ENCODE measurements at places on chromosomes 12 and 14.

DNA sequence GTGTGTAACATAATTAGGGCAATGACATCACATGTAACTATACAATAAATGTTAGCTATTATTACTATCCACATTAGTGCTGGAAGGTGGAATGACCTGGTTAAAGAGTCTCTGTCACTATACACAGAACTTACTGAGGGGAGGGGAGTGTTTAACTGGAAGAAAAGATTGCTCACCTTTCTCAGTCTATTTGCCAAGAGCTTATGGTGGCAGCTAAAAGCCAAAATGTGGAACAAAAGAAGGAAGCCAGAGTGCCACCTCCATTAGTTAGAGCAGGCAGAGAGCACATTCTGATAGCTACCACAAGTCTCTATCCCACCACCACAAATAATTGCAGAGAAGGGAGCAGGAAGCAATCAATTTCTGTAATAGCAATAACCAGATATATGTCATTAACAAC is 124.4 kb downstream of the MED13L start:
- DNase-seq = no peak

DNA sequence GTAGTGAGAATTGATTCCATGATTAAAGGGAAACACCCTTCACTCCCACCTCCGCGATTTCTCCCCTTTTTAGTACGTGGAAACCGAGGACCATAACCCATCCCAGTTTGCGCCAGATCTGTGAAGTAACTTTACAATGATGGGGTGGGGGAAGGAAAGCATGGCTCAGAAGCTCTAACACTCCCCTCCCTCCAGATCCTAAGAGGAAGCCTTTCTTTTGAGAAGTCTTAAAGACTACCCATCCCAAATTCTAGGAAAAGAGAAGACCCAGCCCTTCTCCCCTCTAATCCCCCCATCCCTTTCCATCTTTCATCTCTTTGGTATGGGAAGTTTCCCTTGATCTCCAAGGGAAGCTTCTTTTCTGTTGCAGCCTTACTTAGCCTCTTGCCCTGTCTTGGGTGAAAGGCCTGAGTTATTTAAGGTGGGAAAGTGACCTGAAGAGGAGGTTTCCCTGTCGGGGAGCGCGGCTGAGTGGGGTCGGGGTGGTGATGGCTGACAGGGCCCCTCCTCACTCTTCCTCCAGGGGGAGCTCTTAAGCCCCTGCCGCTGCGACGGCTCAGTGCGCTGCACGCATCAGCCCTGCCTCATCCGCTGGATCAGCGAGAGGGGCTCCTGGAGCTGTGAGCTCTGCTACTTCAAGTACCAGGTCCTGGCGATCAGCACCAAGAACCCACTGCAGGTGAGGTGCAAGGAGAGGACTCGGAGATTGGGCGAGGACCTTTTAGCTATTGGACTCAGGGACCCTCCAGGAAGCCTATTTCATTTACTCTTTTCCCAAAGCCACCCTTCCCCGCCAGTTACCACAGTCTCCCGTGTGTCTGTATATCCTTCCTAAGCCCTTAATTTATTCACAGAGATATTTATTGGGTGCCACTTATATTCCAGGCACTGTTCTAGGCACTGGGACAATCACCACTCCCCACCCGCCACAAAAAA is 1.8 kb downstream of the MARCHF9 start:
- peak; percentile 86 for DNase-seq

DNA sequence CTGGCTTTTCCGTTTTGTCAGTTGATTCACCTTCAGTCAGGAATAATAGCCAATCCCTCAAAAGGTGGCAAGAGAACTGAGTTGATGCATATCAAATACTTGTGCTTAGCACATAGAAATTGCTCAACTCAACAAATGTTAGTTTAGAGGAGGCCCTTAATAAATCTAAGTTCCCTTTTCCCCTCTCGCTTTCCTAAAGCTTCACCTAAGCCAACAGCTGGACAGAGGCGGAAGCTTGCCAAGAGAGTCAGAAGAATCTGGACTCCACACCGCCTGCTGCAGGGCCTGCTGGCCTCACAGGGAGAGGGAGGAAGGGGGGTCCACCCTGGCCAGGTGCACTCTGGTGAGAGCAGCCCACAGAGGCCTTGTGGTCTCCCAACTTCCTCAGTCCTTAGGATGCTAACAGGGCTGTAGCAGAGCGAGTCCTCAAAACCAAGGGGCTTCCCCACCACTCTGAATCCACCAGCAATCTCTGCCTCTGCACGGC is 213.1 kb downstream of the CHST11 start:
- no peak for DNase-seq

DNA sequence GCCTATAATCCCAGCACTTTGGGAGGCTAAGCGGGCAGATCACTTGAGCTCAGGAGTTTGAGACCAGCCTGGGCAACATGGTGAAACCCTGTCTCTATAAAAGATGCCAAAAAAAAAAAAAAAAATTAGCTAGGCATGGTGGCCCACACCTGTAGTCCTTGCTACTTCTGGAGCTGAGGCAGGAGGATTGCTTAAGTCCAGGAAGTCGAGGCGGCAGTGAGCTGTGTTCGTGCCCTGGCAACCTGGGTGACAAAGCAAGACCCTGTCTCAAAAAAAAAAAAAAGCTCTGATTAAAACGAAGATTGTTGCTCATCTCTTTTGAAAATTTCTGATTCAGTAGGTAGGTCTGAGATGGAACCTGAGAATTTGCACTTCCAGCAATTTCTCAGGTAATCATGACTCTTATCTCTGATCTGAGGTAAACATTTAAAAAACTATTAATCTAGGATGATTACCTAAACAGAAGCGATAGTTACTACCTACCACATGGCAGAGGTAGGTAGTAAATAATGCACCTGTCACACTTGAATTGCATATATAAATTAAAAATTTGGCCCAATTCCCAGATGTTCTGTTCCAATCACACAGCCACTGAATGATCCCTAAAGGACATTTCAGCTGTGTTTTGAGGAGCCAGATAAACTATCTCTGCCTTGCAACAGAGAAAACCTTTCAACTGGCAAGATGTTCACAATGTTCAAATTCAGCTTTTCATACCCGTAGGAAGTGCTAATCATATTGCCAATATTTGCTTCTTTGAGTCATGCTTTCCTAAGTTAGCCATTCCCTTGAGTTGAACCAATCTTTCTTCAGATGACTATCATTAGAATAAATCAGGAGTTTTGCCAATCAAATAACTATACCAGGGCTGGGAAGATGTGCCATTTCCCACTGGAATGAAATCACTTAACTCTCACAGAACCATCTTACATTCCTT is 4.2 kb upstream of the TEP1 start:
- no peak for DNase-seq

- no peak for DNase-seq
Observed at GRCh38 chr12:128920468-128920867, 67.2 kb downstream of the GLT1D1 start.

DNA sequence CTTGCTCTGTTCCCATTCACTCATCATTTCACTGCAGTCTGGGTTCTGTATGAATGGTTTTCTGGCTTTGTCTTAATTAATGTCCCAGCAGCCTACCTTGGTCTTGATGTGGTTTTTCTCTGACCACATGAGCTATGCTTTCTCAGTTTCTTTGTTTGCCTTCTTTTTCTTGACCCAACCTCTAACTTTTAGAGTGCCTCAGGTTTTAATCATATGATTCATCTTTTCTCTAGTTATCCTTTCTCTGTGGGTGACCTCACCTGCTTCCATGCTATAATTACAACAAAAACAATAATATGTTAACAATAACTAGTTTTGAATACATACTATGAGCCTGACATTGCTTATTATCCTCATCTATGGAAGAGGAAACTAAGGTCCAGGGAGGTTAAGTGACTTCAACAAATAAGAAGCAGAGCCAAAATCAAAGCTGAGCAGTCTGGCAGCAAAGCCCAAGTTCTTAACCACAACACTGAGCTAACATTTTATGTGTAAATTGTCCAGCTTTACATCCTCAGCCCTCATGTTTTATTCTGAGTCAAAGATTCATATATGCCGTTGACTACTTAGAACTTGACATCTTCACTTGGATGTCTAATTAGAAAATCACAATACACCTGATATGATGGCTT is 4.7 kb upstream of the EPYC start:
- no peak for DNase-seq

- no peak for DNase-seq
Observed at GRCh38 chr12:20472102-20472782, 103.9 kb downstream of the PDE3A start.

GRCh38 chr14:94305620-94306019 is 12.6 kb upstream of the SERPINA10 start:
- no peak for DNase-seq

DNA sequence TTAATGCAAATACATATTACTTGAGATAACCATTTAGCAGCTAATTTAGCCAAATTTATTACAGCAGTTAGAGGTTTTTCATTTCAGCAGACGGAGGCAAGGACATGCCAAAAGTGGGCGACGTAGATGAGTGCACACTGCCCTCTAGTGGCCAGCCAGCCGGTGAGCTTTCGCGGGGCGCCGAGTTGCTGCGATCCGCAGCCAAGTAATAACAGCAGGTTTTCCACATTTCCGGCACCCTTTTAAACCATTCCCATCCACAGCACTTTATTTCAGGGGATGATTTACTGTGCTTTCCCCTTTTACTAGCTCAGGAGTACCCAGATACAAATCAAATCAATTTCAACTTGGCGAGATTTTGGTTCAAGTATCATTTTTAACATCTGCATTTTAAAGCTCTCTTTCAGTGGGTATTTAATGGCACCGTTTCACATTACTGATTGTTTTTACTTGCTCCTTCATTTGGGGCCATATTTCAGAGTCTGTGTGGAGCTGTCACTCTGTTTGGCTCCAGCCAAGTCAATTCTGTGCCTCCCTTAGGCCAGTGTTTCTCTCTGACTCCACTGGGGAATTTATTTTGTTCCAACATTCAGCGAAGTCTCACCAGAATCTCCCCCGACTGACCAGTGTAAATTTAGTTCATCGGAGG is 158.0 kb downstream of the EGLN3 start:
- peak; percentile 88 for DNase-seq

DNA sequence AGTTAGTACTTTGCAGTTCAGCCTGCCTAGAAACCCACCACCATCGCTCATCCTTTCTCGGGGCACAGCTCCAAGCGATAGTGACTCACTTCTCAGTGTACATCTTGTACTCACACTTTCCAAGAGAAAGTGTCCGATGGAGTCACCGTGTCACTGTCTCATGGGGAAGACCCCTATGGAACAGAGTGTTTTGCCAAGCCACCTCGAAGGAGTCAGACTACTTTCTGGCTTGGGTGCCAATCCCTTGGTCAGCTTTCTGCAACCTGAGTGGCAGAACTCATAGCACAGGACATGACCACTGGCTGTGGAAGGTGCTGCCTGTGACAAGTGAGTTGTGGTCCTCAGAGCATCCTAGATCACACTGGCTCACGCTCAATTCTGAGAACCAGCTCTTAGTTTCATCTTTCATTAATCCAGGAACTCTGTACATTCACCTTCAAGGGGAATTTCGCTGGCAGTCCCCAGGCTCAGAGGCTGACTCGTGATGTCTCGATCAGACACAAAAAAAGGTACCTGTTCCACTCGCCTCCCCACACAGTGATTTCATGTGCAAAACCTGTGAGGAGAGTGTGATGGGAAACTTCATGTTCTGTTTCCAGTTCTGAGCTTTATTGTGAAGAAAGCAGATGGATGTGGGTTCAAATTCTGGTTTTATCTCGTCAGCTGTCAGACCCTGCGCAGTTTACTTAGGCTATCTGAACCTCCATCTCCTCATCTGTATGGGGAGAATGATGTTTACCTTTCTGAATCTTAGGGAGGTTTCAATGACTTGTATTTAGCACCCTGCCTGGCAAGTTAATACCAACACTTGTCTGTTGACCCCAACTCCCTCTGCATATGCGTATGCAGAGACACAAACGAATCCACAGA is 127.3 kb upstream of the CCND2 start:
- DNase-seq = no peak

DNA sequence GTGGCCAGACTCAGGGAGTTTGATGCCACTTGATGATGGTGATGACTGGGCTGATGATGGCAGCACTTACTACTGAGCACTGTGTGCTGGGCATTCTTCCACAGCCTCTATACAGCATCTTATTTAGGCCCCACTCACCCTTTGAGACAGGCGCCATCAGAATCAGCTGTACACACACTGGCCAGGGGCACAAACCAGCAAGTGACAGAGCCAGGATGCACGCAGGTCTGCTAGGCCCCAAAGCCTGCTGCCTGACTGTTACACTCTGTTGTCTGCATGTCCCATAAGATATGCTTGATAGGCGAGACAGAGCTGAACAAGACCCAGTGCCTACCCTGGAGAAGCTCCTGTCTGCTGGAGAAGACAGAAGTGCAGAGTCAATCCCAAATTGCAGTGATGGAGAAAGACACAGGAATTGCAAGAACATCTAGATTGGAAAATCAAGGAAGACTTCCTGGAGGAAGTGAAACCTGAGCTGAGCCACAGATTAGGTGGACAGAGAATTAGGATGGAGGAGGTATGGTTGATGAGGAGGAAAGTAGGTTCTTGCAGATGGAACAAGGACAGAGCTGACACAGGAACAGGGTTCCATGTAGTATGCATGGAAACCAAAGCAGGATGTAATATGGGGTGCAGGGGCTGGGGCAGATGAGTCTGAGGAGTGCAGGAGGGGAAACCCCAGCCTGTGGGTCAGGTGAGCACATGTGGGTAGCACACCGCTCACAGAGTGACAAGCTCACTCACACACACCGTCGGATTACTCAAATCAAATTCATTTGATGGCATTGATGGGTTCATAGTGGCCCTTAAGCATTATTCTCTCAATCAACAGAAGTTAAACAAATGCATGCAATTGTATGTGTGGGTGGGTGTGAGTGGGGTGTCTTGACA is 117.3 kb downstream of the BEGAIN start:
- DNase-seq = no peak

DNA sequence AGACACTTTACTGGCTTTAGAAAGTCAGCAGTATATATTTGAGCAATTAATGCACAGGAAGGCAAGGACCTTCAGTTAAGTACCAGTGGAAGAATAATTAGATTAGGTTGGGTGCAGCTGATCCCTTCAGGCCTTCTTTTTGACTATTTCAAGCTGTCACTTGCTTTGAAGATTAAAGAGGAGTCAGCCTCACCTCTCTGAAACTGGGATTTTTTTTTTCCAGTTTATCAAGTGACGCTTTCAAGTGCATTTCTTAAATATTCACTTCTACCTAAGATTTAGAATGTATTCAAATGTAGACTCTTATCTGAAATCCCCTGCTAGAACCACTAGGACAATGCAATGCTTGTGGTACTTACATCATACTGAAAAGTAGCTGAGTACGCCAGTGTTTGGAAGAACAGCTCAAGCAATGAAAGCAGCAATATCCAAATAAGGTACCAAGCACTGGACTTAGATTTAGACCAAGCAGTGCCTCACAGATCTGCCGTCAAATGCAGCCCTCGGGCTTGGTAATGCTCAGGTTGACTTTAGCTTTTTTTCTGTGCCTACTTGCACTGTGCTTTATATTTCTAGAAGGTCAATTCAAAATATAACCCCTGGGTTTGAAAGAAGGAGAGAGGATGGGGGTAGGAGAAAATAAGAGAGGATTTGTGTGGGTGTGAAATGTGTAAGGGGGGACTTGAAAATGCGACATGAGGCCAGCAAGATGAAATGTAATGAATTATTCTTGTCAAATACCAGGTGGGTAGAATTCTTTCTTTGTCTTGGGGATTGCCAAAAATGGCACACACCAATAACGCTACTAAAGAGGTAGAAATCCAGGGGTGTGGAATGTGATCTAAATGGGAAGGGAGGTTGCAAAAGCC is 3.7 kb upstream of the FERMT2 start:
- DNase-seq = no peak
